ENCODE measurements at places on chromosomes 5 and 9.

DNA sequence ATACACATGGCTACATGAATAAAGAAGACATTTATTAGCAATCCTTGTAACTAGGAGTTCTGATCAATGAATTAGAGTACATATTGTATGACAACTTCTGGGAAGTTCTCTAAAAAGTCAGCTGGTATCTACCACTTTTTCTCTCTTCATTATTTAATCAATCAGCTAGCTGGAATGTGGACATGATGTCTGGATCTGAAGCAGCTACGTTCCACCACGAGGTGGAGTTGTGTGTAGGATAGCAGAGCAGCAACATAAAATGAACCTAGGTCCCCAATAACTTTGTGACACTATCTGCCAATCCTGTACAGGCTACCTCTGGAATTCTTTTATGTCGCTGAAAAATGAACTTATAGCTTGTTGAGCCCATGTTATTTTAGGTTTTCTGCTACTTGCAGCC lies 32.9 kb upstream of the ENTREP1 start:
- H3K4me1 ChIP-seq, result peaks cover 5% of the 10 kb centered on the region
- DNase-seq, result no peak
- H3K36me3 ChIP-seq, result no peaks in the 10 kb centered on the region
- H3K27ac ChIP-seq, result no peak overlapping the region
- no peaks in the 10 kb centered on the region for H3K27me3 ChIP-seq
- H3K4me3 ChIP-seq, result no peak overlapping the region

- H3K36me3 ChIP-seq, result no peaks in the 10 kb centered on the region
- no peak overlapping the region for H3K4me3 ChIP-seq
- H3K27me3 ChIP-seq, result no peaks in the 10 kb centered on the region
- DNase-seq, result no peak
Observed at GRCh38 chr5:65986796-65987195, 60.4 kb downstream of the ERBIN start.

DNA sequence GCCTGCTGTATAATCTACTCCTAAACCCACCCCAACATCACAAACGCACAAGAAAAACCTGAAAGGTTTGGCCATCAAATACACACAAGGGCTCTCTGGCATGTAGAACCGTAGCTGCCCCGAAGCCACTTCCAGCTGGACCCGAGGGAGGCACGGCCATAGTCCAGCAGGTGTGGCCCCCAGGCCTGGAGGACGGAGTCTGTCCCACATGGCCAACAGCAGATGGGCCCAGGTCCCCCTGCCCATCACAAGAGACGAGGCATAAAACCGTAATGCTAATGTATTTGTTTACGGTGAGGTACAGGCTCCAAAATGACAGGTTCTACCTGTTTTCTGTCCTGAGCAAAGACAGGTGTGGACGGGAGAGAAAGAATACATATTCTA lies 234.2 kb downstream of the SYK start:
- DNase-seq, result no peak
- peaks cover 16% of the 10 kb centered on the region for H3K4me1 ChIP-seq
- no peak overlapping the region for H3K27ac ChIP-seq

GRCh38 chr5:94239266-94239665 lies 379.1 kb downstream of the KIAA0825 start:
- H3K4me3 ChIP-seq, result no peak overlapping the region
- peaks cover 7% of the 10 kb centered on the region for H3K4me1 ChIP-seq
- DNase-seq, result no peak
- no peak overlapping the region for H3K27ac ChIP-seq
- no peaks in the 10 kb centered on the region for H3K36me3 ChIP-seq
- no peaks in the 10 kb centered on the region for H3K27me3 ChIP-seq

GRCh38 chr5:76372323-76373054 lies 30.6 kb upstream of the IQGAP2 start:
- H3K4me1 ChIP-seq, result no peaks in the 10 kb centered on the region
- no peak overlapping the region for H3K27ac ChIP-seq
- DNase-seq, result no peak
- H3K27me3 ChIP-seq, result no peaks in the 10 kb centered on the region
- H3K4me3 ChIP-seq, result no peak overlapping the region

GRCh38 chr9:6961845-6962522 lies 204.2 kb downstream of the KDM4C start:
- peaks cover 5% of the 10 kb centered on the region for H3K36me3 ChIP-seq
- no peak overlapping the region for H3K27ac ChIP-seq
- no peak for DNase-seq
- no peak overlapping the region for H3K4me3 ChIP-seq
- H3K4me1 ChIP-seq, result no peaks in the 10 kb centered on the region
- no peaks in the 10 kb centered on the region for H3K27me3 ChIP-seq

DNA sequence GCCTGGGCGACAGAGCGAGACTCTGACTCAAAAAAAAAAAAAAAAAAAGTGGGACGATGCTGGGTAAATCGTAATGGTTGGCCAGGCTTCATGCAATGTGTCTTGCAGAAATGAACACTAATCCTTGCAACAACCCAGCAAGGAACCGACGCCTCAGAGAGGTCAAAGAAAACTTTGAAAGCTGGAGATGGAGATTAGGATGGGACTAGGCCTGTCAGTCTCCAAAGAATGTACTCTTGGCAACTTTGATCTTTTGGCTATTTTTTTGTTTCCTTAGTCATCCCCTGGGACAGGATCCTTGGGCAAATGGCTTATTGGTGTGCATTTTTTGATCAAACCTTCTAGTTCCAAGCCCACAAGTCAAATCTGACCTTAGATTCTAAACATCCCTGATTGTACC lies 10.6 kb upstream of the PWWP2A start:
- DNase-seq, result no peak
- H3K27me3 ChIP-seq, result no peaks in the 10 kb centered on the region
- no peak overlapping the region for H3K4me3 ChIP-seq
- no peaks in the 10 kb centered on the region for H3K36me3 ChIP-seq

DNA sequence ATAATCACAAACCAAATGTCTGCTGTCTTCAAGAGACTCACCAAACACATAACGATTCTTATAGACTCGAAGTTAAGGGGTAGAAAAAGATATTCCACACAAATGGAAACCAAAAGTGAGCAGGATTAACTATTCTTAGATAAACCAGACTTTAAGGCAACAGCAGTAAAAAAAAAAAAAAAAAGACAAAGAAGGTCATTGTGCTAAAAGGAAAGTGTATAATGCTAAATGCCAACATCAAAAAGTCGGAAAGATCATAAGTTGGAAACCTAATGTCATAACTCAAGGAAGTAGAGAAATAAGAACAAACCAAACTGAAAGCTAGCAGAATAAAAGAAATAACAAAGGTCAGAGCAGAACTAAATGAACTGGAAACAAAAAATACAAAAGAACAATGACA lies 714.6 kb downstream of the SEMA5A start:
- no peaks in the 10 kb centered on the region for H3K27me3 ChIP-seq
- no peak overlapping the region for H3K4me3 ChIP-seq
- no peak overlapping the region for H3K27ac ChIP-seq
- H3K4me1 ChIP-seq, result peaks cover 8% of the 10 kb centered on the region
- H3K36me3 ChIP-seq, result no peaks in the 10 kb centered on the region

DNA sequence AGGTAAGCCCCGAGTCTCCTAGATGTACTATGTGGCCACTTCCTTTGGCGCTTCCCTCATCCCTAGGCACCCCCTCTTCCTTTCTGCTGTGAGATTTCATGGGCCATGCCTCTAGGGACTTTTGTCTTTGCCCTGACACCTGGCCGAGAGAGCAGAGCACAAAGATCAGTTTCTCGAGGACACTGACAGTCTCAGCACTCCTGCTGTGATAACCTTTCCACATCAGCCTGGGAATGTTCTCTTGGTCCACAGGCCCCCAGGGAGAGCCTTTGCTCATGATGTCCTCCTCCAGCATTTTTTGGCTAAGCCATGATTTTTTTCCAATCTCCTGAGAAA lies 127.0 kb upstream of the CPEB4 start:
- H3K36me3 ChIP-seq, result no peaks in the 10 kb centered on the region
- H3K27ac ChIP-seq, result no peak overlapping the region
- no peak overlapping the region for H3K4me3 ChIP-seq
- no peak for DNase-seq

DNA sequence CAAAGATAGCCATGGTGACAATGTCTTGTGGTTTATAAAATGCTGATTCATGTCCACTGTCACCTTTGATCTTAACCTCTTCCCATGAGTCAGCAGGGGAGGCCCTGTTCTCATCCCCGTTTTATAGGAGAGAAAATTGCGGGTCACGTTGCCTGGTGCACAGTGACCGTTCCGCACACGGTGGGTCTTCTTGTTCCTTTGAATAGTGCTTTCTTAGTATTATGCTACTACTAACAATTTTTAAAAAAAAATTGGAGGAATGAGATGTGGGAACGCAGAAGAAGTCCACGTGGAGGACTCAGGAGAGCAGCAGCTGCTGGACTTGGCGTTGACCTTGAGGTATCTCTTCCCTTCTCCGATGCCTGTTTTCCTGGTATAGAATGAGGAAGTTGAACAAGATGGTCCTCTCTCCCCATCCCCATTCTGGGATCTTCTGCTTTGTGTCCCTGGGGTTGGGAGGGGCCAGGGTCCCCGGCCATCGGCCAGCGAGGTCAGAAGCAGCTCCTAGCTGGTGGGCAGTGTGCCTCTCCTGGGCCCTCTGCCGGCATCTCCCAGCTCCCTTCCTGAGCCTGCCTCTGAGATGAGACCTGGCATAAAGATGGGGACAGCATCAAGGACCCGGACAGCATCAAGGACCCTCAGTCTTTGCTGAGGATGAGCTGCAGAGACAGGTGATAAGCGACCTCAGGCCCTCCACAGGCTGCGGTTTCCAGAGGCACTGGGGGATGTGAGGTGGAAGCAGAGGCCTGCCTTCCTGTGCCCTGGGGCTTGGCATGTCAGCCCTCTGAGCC lies 143.9 kb downstream of the C9orf50 start:
- DNase-seq, result no peak
- H3K27me3 ChIP-seq, result no peaks in the 10 kb centered on the region
- H3K36me3 ChIP-seq, result no peaks in the 10 kb centered on the region
- no peak overlapping the region for H3K4me3 ChIP-seq
- H3K4me1 ChIP-seq, result peaks cover 38% of the 10 kb centered on the region

- H3K36me3 ChIP-seq, result peaks cover 47% of the 10 kb centered on the region
- H3K27ac ChIP-seq, result no peak overlapping the region
- H3K4me1 ChIP-seq, result no peaks in the 10 kb centered on the region
- DNase-seq, result no peak
- no peak overlapping the region for H3K4me3 ChIP-seq
Observed at GRCh38 chr9:13189362-13189761, 90.1 kb downstream of the MPDZ start.

DNA sequence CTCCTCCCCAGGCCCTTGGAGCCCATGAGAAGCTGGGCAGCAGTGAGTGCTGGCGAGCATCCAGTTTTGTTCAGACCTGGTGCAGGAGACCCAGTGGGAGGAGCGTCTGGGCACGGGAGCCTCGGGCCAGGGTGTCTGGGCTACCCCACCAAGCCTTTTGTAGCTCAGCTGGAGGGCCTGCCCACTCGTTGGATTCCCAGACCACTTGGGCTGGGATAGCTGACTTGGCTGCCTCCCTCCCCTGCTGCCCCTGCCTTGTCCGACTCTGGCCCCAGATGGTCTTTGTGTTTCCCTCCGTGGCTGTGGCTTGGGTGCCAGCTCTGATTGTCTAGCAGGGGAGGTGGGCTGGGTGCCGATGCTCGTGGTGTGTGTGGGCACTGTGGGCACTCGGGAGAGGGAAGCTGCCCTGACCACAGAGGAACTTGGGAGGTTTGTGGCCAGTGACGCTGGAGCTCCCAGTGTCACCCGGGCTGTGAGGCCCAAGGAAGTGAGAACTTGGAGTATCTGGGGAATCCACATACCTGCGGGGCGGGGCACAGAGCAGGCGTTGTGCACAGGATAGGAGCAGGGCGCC lies 47.3 kb downstream of the WNK2 start:
- peaks cover 5% of the 10 kb centered on the region for H3K27me3 ChIP-seq
- H3K4me1 ChIP-seq, result no peaks in the 10 kb centered on the region
- no peak for DNase-seq
- no peak overlapping the region for H3K4me3 ChIP-seq
- no peak overlapping the region for H3K27ac ChIP-seq
- no peaks in the 10 kb centered on the region for H3K36me3 ChIP-seq

DNA sequence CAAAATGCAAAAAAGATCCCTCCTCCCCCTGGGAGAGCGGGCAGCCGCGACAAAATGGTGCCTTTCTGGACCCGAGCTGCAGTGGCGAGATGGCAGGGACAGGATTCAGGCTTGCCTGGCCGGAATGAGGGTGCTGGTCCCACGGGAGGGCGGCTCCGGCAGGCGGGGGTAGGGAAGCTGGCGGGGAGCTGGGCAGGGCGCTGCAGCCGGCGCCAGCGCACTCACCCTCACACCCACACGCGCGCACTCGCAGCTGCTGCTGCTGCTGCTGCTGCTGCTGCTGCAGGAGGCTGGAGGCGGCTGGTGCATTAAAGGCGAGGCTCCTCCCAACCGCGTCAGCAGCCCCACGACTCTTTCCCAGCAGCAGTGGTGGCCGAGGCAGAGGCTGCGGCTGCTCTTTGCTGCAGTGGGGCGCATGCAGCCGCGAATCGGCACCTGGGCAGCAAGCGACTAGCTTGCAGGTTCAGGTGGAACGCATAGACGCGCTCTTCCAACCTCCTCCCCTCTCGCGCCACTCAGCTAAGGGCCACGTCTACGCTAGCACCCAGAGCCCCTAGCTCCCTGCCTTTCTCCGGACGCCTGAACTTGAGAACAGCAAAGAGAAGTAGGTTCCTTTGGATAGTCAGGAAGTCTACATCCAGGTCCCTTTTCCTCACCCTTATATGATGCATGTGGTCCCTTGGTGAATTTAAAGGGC lies at the start of gene PPP2R2B:
Gene PPP2R2B, minus strand, starts transcription at position 282 of the 697 bp plus-strand sequence.
- H3K27me3 ChIP-seq, result no peaks in the 10 kb centered on the region
- H3K4me3 ChIP-seq, result peak within 1 kb of the TSS; percentile 94
- peak within 1 kb of the TSS; percentile 83 for H3K27ac ChIP-seq
- peak; percentile 36 for DNase-seq
- peaks cover 8% of the 10 kb centered on the region for H3K4me1 ChIP-seq

DNA sequence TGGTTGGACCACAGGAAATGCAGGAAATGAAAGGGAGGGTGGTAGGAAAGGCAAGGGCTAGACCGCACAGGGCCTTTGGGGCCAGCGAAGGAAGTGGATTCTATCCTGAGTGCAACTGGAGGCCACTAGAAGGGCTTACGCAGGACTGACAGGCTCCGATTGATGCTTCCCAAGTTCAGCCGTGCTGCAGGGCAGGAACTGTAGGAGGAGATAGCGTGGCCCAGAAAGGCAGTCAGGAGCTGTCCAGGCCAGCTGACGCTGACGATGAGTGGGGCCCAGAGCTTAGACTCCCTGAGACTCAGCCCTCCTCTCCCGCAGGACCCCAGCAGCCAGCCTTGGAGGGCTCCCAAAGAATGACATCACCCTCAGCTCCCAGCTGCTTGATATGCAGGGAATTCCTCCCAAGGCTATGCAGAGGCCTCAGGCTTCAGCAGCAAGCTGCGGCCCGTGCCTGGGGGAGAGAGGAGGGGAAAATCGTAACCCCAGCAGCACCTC lies 48.8 kb downstream of the KCNIP1 start:
- no peak overlapping the region for H3K4me3 ChIP-seq
- no peak overlapping the region for H3K27ac ChIP-seq
- no peaks in the 10 kb centered on the region for H3K4me1 ChIP-seq
- H3K36me3 ChIP-seq, result no peaks in the 10 kb centered on the region
- H3K27me3 ChIP-seq, result peaks cover 14% of the 10 kb centered on the region
- peak; percentile 76 for DNase-seq

DNA sequence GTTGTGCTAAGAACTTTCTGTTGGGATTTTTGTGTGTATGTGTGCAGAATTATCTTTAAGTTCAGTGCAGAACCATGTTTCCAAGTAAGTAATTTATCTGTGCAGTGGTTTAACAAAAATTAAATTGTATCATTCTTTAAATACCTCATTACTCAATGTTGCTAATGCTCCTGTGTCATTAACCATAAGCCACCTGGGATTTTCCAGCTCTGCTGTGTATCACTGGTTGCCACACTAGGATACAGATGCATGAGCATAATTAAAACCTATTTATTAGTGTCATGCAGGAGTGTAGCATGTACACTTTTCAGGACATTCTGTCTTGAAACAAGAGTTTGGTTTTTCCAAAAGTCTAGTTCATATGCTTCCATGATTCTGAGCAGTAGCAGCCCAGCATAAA lies 120.4 kb upstream of the PTGER4 start:
- H3K4me3 ChIP-seq, result no peak overlapping the region
- DNase-seq, result no peak
- H3K4me1 ChIP-seq, result no peaks in the 10 kb centered on the region
- H3K27ac ChIP-seq, result no peak overlapping the region

Data from tibial artery (tissue), 4 donors.